Immature natural killer cell (primary cell): ENCODE measurements at places on chromosomes 3 and 15. TPM values are rescaled to one million over a fixed set of nuclear protein-coding genes. Genes with fewer than 3 reads are reported as not detected.

Gene SLC22A13
- not detected for polyA plus RNA-seq

Gene ATP1B3
- polyA plus RNA-seq: 167 TPM

Gene EBLN2
- polyA plus RNA-seq: 0.16 TPM

Gene CSK
- 180 TPM for polyA plus RNA-seq

Gene EDC3
- polyA plus RNA-seq: 17.4 TPM

Gene TMEM207
- polyA plus RNA-seq: not detected

Gene PRR20G
- polyA plus RNA-seq: not detected

GRCh38 chr3:66014056-66014455 is 24.7 kb downstream of the MAGI1 start:
- H3K4me1 ChIP-seq: no peaks in the 10 kb centered on the region
- H3K27me3 ChIP-seq: no peaks in the 10 kb centered on the region
- DNase-seq: no peak
- no peak overlapping the region for H3K4me3 ChIP-seq
- H3K27ac ChIP-seq: no peak overlapping the region

Gene GOLGA6L7
- not detected for polyA plus RNA-seq

Gene GOLGA6B
- not detected for polyA plus RNA-seq

Gene BCL2A1
- polyA plus RNA-seq: 12.2 TPM

Gene SEMA7A
- not detected for polyA plus RNA-seq

Gene TNFAIP8L3
- not detected for polyA plus RNA-seq

GRCh38 chr3:46947981-46948791 is 28.4 kb downstream of the CCDC12 start:
- peak overlapping the region; percentile 90 for H3K4me3 ChIP-seq
- DNase-seq: peak; percentile 81

- no peak for DNase-seq
- no peaks in the 10 kb centered on the region for H3K36me3 ChIP-seq
- H3K27me3 ChIP-seq: no peaks in the 10 kb centered on the region
- no peak overlapping the region for H3K4me3 ChIP-seq
These were observed 101.5 kb upstream of the ASB14 start for GRCh38 chr3:57393977-57394376.

- H3K27me3 ChIP-seq: peaks cover 9% of the 10 kb centered on the region
- H3K27ac ChIP-seq: no peak overlapping the region
- no peaks in the 10 kb centered on the region for H3K4me1 ChIP-seq
- no peak for DNase-seq
These were observed 20.8 kb upstream of the CFAP161 start for GRCh38 chr15:81113204-81113657.

GRCh38 chr3:34394978-34395748 is 596.7 kb downstream of the PDCD6IP start:
- peaks cover 8% of the 10 kb centered on the region for H3K27me3 ChIP-seq
- DNase-seq: no peak
- no peaks in the 10 kb centered on the region for H3K4me1 ChIP-seq

DNA sequence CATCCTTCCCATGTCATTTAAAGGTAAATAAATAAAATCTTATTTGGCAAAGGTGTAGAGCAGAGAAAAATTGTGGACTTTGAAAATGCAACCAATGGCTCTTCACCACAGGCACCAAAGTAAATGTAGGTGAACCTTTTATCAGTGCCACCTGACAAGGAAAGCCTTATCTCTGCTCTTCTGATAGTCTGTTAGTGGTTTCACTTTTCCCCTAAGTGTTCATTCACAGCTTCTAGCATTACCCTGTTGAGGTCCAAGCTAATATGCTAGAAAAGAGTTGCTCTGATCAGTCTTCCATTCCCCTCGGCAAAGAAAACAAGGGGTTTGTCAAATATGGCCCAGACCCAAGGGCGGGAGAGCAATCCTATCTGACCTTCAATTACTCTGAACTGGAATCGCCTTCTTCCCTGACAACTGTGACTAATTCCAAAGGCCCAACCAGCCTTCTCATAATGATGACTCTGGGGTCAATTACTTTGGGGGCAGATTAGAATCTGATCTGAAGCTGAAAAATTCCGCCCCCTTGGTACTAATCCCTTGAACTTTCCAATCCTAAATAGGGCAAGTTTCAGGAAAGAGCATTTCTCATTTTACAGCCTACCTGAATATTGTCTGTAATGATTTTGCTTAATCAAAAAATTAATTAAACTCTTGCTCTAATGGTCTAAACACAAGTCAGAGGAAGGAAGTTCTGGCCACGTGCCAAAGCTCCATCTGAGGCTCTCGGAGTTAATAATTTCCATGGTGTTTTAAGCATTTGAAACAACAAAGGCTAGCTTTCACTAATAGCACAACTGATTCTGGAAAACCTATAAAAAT is 52.4 kb downstream of the SETMAR start:
- peaks cover 8% of the 10 kb centered on the region for H3K27me3 ChIP-seq
- H3K27ac ChIP-seq: no peak overlapping the region
- no peak for DNase-seq
- no peaks in the 10 kb centered on the region for H3K36me3 ChIP-seq
- H3K4me1 ChIP-seq: peaks cover 20% of the 10 kb centered on the region
